MG63 (cell line): ENCODE measurements at places on chromosomes 6 and 20. TPM values are rescaled to one million over a fixed set of nuclear protein-coding genes. Genes with fewer than 3 reads are reported as not detected.

GRCh38 chr6:118249680-118250079 is 298.4 kb upstream of the PLN start:
- no peak for DNase-seq

GRCh38 chr6:108277831-108278230 is 17.0 kb upstream of the SNX3 start:
- DNase-seq = no peak

GRCh38 chr20:13094976-13095375 is 86.2 kb downstream of the SPTLC3 start:
- DNase-seq = no peak

DNA sequence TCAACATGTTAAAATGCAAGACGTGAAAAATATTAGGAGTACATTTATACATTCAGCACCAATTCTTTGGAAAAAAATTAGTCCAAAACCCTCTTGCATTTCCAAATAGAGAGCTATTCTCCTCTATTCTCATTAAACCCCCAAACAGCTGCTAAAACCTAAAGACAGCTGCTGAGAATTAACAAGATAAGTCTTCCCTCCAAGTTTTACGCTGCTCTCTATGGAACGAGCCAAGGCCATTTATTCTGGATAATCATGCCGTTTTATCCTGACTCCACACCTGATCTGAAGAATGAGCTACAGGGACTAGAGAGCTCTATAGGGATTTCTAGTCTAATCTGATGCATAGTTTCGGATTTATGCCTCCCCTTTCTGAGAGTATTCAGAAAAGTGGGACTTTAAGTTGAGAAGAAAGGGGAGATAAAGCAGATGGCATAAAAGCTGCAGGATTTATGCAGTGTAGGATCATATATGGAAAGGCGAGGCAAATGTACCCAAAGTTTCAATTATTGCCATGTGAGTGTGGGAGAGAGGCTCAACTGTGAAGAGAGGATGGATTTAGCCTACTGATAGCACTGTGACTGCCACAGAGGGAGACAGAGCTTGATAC is 64.7 kb upstream of the HS3ST5 start:
- no peak for DNase-seq

GRCh38 chr6:35378261-35378660 is 35.9 kb downstream of the PPARD start:
- no peak for DNase-seq

DNA sequence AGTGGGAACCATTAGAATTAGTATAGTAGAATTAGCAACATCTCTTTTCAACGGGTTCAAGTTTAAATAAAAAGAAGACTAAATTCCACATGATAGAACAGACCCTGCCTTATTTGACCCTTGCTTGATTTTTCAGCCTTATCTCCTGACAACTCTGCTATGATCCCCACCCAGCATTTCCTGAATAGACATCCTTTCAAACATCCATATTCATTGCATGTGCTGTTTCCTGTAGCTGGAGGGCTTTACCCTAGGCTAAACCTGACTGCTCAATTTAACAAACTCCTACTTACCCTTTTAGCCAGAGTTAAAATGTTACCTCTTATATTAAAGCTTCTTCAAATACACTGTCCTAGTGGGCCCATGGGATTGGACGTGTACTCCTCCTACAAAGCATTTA is 594.8 kb upstream of the ARID1B start:
- no peak for DNase-seq

DNA sequence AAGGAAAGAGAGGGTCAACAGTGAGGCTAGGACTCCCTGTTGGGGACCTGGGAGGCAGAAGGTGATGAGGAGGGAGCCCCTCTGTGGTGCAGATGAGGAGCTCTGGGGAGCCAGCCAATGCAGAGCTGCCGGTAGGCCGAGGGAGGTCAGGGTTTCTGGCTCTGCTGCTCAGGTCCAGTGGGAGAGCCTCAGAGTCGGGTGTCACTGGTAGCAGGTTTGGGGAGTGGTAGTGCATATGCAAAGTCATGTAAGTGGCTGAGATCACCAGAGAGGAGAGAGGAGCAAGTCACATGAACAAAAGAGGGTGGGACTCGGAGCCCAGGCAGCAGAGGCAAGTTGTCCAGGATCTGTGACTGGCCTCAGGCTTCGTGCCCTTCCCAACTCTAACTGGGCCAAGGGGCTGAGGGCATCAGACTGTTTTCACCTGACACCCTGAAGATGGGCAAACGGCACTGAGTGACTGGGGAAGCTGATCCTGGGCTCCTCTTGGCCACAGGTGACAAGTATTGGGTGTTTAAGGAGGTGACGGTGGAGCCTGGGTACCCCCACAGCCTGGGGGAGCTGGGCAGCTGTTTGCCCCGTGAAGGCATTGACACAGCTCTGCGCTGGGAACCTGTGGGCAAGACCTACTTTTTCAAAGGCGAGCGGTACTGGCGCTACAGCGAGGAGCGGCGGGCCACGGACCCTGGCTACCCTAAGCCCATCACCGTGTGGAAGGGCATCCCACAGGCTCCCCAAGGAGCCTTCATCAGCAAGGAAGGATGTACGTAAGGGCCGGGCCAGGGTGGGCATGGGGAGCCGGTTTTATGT is 6.6 kb downstream of the MMP24OS start:
- DNase-seq = no peak

GRCh38 chr6:4210629-4211419 is 75.4 kb upstream of the ECI2 start:
- DNase-seq = peak; percentile 37

GRCh38 chr6:107740496-107741190 is 83.5 kb downstream of the SCML4 start:
- no peak for DNase-seq

DNA sequence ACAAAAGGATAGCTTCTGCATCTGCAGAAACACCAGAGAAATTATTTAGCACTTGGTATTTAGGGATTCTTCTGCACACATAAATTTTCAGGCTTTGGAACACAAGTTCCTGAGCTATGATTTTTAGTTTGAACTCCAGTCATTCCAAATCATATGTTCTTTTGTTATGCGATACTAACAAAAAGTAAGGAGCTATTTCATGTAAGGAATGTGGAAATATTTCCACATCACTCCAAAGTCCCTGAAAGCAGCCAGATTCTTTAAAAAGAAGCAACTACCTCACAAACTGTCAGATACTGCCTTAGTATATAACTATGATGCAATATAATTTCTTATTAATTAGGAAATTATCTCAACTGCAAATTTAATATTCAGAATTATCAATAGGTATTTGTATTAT is 106.9 kb downstream of the RNGTT start:
- no peak for DNase-seq

DNA sequence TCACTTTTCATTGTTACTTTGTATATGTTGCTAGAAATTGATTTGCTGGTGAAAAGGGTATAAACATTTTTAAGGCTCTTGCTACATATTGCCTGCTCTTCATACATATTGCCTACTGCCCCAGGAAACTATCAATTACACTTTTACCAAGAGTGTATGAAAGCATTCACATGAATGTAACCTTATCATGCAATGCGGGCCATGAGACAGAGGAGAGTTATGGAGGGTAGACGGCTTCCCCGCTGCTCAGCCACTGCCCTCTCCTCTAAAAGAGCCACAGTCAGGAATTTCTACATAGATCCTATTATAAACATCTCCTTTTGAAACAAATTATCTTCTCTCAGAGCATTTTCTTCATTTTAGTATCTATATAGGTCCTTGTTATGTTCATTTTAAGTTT is 264.4 kb downstream of the ESR1 start:
- DNase-seq = no peak

DNA sequence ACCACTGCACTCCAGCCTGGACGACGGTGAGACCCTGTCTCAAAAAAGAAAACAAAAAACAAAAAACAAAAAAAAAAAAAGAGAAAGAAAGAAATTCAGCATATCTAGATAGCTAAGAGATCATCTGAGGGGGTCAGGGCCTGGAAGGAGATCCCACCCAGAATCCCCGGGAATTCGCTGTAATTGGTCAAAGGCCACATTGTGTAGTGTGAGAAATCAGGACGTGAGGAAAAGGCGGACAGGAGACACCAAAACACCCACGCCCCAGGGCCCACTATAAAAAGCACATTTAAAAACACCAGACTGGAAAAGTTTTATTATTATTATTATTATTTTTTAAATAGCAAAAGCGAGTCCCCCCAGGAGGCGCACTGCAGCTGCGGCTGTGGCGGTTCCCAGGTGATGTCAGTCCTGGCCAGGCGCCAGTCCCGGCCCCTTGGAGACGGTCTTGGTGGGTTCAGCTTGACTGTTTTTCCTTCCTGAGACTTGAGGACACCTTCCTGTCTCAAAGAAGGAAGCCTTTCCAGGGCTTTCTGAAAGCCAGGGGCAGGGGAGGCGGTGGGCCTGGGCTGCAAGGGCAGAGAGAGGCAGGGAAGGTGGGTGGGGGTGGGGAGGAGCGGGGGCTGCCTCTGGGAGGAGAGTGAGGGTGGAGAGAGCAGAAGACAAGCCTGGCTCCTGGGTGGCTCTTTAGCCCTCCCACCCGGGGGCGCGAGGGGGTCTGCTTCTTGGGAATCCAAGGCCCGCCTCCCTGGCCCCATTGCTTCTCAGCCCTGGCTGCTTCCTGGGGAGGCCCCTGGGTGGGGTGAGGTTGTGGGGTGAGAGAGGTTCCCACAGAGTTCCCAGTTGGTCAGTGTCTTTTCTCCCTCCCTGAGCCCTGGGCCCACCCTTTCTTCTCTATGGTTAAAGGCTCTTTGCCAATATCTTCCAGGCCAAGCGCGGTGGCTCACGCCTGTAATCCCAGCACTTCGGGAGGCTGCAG is 14.5 kb downstream of the TCF15 start:
- DNase-seq = no peak

DNA sequence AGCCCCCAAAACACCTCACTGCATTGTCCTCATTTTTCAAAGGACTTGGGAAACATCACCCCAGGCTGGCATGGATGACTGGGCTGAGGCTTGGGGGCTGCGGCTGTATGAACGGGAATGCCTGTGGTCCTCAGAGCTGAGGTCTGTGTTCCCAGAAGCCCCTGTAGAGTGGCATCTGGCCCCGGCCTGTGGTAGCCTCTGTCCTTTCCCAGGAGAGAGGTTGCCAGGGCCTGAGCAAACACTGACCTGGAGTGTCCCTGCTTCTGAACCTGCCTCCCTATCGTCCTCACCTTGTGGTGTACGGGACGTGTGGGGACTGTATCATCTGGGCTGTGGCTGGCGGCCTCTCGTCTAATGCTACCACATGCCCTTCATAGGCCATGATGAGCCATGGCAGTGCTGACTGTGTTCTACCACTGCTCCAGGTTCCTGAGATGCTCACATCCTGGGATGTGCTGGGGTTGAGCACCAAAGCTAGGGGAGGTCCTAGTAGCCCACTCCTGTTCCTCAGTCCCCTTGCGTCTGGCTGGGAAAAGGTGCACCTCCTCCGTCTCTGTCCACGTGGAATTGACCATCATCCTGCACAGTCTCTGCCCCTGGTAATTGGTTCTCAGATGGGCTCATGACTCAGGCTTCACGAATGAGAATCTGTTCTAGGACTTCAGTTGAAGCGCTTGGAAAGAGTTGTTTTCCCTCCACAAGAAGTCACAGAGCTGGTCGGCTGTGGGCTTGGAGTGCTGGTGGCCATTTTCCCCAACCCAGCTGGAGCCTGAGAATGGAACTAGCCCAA is 27.6 kb downstream of the PHACTR3 start:
- no peak for DNase-seq

DNA sequence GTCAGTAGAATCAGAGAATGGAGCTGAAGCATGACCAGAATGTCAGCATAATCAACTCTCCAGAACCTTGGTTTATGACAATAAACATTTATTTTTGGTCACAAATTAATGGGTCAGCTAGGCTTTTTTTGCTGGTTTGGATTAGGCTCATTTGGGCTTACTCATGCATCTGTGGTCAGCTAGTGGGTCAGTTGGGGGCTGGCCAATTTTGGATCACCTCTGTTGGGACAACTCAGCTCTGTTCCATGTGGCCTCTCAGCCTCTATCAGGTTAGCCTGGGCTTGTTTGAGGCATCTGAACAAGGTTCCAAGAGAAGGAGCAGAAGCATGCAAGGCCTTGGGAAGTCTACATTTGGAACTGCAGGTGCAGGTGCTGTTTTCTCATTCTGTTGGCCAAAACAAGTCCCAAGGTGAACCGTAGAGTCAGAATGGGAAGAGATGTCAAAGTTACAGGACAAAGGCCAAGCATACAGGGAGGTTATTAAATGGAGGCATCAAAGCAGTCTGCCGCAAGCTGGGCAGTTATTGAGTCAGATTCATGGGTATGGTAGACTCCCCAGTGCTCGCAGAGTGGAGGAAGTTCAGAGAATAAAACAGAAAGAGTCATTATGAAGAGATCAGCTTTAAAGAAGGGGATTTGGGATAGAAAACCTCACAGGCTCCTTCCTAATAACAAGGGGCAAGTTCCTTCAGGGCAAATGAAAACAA is 173.0 kb downstream of the PLCB4 start:
- DNase-seq = peak; percentile 77

DNA sequence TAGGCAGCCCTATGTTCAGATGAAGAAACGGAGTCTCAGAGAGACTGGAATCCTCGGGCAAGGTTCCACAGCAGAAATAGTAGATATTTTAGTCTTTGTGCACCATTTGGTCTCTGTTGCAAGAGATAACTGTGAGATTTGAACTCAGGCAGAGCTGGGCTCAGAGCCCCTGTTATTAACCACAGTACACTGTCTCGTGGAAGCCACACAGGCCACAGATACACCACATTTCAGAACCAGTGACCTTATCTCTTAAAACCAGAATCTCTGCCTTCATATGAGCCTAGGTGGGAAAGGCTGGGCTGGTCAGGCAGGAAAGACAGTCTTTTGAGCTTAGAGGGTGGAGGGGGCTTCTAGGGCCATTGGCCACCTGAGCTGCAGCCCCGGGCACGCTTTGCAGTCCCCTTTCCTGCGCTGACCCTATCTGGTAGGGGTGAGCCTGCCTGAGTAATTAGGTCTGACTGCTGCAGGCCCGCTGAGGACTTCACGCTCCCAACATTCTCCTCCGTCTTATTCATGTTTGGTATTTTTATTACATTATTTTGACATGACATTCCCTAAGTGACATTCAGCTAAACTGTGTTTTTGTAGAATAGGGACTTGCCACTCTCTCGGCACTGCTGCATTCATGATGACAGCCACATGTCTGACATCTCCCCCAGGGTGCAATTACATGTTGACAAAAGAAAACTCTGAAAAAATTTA is 71.1 kb downstream of the KCNB1 start:
- DNase-seq = no peak

- DNase-seq = no peak
Measured at GRCh38 chr20:9344083-9344920, 170.1 kb upstream of the LAMP5 start.

The SCRT2 gene
- total RNA-seq = not detected in 2 replicates

The KCNQ2 gene
- total RNA-seq = 0.92 TPM in 1 of 2 replicates, not detected in the other

The OOEP gene
- total RNA-seq = not detected in 2 replicates

The MDFI gene
- not detected in 2 replicates for total RNA-seq

The SNAP25 gene
- not detected in 2 replicates for total RNA-seq

The BLTP3A gene
- total RNA-seq = 19.2 and 25.0 TPM in 2 replicates

The PRSS16 gene
- 0.33 TPM in 1 of 2 replicates, not detected in the other for total RNA-seq

The SUN5 gene
- total RNA-seq = not detected in 2 replicates

The ETV7 gene
- 0.82 TPM in 1 of 2 replicates, not detected in the other for total RNA-seq

The SH3BGRL2 gene
- 0.16 and 1.2 TPM in 2 replicates for total RNA-seq

The SRSF12 gene
- total RNA-seq = 0.46 TPM in 1 of 2 replicates, not detected in the other

The VTA1 gene
- total RNA-seq = 119 and 126 TPM in 2 replicates

The UFL1 gene
- 12.6 and 13.8 TPM in 2 replicates for total RNA-seq

The RSPO3 gene
- total RNA-seq = not detected in 2 replicates
